ENCODE measurements at places on chromosomes 11 and 22. TPM values are rescaled to one million over a fixed set of nuclear protein-coding genes. Genes with fewer than 3 reads are reported as not detected.

OR2AG1 gene
- polyA plus RNA-seq = 0.03 TPM

HTR3B gene
- 0.14 TPM for polyA plus RNA-seq

- DNase-seq = no peak
These were observed 22.7 kb downstream of the CELSR1 start for GRCh38 chr22:46514592-46515207.

DNA sequence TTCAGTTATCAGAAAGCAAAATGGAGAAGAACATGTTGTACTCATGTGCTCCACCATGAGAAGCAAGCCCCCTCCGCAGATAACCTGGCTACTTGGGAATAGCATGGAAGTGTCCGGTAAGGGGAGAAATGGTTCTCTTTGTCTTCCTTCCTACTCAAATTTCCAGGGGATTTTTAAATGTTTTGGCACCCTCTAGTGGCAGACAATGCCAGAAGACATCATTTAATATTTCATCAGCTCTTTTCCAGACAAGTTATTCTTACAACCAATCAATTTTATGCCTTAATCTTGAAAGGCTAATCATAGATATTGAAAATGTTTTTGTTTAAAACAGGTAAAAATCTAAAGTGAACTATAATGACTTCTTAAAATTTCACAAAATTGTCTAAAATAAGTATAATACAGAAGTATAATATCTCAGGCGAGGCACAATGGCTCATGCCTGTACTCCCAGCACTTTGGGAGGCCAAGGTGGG lies 15.7 kb downstream of the CRTAM start:
- DNase-seq = peak; percentile 70

GRCh38 chr22:37757663-37758062 lies 50.1 kb upstream of the GCAT start:
- no peak for DNase-seq

- DNase-seq = peak; percentile 77
These were observed 109.4 kb upstream of the ANO1 start for GRCh38 chr11:69968396-69969347.

DNA sequence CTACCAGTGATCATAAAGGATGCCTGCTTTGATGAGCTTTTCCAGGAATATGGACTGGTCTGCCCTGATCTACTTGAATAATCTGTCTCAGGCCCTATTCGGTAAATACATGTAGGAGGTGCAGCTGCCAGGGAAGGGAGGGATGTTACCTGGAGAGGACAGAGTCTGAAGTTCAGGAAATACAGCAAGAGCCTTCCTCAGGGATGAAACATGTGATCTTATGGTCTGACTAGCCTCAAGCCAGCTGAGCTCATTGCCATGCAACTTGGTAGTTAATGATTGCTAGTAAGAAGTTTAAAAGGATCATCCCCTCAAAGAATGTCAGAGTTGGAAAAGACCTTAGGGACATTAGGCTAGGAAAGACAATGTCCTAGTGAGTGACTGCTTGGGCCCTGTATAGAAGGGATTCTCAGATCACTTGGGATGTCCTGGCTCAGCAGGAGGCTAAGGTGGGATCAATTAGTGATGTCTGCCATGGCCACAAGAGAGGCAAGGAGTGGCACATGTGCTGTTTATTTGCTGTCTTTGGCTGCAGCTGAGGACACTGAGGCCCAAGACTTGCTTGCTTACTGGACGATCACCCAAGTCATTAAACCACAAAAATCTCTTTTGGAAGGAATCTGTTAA lies 18.5 kb downstream of the PTPRJ start:
- DNase-seq = no peak

- no peak for DNase-seq
These were observed 140.6 kb downstream of the AASDHPPT start for GRCh38 chr11:106218106-106218505.
